NCI-H2081 treated with DMSO at 0.1 percent for 48 hours (cell line): ENCODE measurements at places on chromosomes 16 and 17.

DNA sequence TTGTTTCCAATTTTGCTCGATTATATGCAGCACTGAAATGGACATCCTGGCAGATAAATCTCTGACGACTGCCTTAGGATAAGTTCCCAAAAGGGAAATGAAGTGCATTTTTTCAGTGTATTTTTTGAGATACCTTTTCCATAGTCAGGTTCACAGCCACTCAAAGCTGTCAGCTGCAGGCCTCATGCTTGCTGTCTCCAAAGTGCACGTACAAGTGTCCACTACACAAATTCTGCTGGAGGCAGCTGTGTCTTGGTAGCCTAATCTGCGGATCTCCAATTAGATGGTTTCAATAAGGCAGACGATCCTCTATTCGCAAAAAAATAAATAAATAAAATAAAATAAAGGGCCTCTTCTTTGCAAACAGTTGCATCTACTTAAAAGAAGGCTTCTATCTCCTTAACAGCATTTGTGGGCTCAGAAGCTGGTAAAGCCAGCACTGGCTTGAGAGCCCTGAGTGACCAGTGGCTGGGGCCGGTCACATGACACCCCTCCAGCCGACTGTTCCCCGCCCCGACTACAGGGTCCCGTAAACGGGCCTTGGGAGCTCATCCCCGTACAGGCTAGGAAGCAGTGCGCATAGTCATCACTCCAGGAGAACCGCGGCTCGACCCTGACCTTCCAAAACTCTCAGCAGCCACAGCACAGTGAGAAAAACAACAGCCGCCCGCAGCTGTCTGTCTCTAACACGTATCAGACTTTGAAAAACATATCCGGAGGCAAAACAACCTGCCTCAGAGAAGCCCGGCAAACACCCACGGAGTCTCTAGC is 18.8 kb downstream of the RPH3AL start:
- no peak for DNase-seq

GRCh38 chr17:80060644-80061043 is 24.2 kb downstream of the CCDC40 start:
- no peak for DNase-seq

- no peak for DNase-seq
These were observed 16.7 kb upstream of the OR1F1 start for GRCh38 chr16:3171181-3171854.

DNA sequence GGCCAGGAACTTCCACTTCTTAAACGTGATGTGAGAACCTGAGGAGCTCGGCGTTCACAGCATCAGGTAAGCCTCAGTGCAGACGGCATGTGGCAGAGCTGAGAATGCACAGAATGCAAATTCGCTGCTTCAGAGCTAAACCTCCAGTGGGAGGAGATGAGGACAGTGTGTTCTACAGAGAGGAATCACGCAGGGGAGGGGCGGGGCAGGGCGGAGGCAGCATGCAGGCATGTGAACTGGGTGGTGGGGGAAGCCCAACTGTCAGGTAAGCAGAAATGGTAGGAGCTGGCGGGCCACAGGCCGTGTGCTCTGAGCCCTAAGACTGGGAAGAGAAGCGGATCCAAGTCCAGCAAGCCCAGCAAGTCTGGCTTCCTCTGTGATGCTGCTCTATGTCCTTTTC is 94.7 kb downstream of the ZNF778 start:
- no peak for DNase-seq
